GM13976 (cell line): ENCODE measurements at places on chromosomes 12 and 14.

DNA sequence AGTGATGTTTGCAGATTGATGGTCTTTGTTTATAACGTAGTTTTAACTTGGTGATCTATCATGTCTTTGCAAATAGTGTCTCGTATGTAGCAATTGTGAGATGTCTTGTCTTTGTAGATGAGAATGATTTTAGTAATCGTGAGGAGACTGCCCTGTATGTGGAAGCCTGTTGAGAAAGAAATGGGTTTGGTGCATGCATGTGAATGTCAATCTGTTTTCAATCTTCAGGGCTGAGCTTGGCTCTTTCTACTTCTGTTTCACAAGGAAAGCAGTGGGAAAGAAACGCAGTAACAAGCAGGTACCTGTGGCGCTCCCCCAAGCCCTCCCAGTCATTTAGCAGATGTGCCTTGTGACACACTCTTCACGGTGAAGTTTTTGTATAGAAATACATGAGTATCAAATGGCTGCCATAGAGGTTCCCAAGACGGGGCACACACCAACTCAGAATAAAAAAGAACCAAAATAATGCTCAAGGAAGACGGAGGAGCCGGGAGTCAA lies 342.8 kb upstream of the DDHD1 start:
- no peak for DNase-seq

GRCh38 chr12:71787580-71787979 lies 32.9 kb downstream of the RAB21 start:
- DNase-seq = no peak

DNA sequence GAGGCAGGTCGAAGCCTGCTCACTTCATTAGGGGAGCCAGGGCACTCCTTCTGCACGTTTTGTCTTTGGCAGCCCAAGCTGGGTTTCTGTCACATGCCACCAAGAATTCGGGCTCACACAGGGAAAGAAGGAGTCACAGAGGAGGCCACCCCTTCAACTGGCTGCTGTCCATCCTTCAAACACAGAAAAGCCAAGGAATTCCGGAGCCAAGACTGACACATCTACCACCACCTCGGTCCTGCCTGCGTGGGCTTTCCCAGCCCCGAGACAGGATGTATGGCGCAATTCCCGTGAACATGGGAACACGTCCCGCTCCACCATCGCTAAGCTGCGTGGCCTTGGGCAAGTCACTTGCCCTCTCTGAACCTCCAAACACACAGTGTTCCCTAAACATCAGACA lies 70.4 kb downstream of the NCOR2 start:
- no peak for DNase-seq

- DNase-seq = no peak
Measured at GRCh38 chr12:15721316-15722115, 67.7 kb downstream of the EPS8 start.

GRCh38 chr12:53052419-53053217 lies 2.8 kb downstream of the TNS2 start:
- DNase-seq = no peak

DNA sequence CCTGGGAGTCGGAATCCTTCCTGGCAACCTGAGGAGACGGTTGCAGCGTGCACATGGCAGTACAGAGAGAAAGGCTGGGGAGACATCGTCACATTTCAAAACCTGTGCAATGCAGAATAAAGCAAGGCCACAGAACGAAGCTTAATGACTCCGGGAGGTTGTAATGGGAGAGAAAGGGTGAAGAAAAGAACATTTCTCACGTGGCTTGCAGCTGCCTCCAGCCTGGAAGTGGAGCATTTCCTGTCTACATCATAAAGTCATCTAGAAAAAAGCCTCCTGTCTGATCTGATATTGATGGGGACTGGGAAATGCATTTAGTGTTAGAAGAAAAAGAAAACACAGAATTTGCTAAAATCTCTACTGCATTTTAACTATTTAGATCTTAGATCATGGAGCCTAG lies 209.3 kb downstream of the TMEM132C start:
- DNase-seq = no peak

DNA sequence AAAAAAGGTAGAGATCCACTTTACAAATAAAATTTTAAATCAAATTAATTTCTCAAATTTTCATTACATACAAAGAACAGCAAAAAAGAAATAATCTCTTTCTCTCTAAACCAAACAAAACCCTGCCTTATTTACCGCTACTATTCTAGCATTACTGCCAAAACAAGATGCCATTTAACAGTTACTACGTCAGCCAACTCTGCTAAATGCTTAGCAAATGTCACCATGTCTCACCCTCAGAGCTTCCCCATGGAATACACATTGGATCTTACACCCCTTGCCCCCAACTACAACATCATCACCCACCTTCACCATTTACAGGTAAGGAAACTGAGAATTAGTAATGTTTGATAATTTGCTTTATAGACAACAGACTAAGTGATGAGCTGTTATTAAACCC lies 23.0 kb upstream of the NR2C1 start:
- no peak for DNase-seq

DNA sequence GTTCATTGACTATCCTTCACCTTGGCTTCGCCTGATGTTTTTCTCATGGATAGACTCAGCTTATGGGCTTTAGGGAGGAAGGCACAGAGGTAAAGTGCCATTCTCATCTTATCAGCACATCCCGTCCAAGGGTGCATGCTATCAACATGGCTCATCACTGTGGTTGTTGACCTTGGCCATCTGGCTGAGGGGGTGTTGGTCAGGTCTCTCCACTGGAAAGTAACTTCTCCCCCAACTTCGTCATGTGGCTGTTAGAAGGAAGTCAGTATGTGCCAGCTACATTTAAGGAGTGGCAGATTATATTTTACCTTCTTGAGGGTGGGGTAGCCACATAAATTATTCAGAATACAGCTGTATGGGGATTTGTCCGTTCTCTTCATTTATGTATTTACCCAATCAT lies 68.9 kb downstream of the EML1 start:
- DNase-seq = no peak

GRCh38 chr12:4107436-4107878 lies 166.1 kb upstream of the CCND2 start:
- DNase-seq = peak; percentile 83

- DNase-seq = no peak
Measured at GRCh38 chr12:97568336-97569180, 106.0 kb downstream of the RMST start.

DNA sequence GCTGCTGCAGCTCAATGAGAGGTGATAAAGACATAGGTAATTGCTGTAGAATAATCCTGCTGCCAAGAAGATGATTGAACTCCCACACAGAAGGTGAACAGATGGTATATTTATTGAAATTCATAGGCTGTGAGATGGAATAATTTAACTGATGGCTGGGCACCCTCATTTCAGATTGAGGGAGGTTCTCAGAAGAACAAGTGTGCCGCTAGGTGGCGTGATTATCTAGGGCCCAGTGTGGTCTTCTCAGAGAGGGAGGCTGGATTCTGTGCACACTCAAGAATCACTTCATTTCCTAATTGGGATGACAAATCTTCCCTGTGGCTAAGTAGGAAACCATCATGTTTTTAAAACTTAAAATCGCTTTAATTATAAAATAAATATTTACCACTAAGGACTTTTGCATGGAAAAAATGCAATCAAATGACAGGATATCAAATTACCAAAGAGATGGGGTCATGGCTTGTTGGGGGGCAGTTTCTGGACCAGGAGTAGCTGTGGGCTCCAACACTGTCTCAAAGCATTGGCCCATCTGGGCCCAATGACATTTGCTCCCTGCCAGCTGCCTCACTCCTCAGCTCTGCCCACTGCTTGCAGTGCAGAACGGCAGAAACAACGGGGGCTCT lies 132.3 kb downstream of the SNAPC1 start:
- peak; percentile 57 for DNase-seq

- DNase-seq = peak; percentile 77
Measured at GRCh38 chr14:51776102-51776894, 84.1 kb upstream of the GNG2 start.

DNA sequence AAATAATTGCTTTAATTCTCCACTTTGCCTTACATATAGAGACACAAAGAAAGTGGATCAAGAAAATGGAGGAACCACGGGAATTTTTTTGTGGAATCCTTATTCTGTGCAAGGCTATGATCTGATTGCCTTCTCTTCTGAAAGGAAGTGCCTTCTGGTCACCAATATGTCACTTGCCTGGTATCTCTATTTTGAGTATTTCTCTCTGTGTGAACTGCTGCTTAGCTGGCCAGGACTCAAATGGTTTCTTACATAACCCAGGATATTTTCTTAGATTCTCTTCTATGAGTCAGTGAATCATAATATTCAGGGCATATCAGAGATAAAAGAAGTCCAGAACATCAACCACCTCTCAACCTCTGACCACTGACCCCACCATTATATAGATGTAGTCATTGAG lies 156.1 kb downstream of the DIO2 start:
- no peak for DNase-seq

- DNase-seq = no peak
Measured at GRCh38 chr12:30155001-30155730, 371.4 kb upstream of the TMTC1 start.

GRCh38 chr12:127398016-127398710 lies 868.8 kb upstream of the TMEM132C start:
- no peak for DNase-seq

DNA sequence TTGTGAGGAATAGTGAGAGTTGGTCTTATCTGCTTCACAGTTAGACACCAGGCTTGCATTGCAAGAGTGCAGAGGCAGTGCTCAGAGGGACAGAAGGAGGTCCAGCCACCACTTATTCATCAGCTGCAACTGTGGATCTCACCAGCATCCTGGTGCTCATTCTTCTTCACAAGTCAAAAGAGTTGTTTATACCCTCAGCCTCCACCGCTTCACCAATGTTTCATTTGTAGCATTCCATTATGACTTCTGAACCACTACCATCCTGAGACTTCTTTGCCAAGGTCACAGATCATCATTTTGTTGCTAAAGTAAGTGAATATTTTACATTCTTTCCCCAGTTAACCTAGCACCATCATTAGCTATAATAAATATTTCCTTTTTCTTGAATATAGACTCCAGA lies 230.5 kb upstream of the KITLG start:
- DNase-seq = no peak

DNA sequence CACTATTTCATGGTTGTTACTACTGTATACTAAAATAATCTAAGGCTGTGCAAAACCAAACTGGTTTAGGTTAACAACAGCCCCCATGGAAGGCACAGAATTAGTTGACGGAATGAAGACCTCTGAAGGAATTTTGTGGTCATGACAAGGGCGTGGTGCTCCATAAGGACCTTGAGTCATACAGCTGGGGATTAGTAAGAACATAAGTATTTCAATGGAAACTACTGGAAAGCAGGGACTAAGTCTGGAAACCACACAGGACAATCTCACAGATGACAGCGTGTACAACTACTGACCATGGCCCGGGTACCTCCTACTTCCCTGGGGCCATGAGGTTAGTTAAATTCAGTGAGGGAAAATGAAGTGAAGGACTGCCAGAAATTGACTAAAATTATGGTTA lies 98.5 kb upstream of the PLEKHA5 start:
- no peak for DNase-seq

- DNase-seq = no peak
Measured at GRCh38 chr12:130714091-130714590, 2.0 kb downstream of the RIMBP2 start.

DNA sequence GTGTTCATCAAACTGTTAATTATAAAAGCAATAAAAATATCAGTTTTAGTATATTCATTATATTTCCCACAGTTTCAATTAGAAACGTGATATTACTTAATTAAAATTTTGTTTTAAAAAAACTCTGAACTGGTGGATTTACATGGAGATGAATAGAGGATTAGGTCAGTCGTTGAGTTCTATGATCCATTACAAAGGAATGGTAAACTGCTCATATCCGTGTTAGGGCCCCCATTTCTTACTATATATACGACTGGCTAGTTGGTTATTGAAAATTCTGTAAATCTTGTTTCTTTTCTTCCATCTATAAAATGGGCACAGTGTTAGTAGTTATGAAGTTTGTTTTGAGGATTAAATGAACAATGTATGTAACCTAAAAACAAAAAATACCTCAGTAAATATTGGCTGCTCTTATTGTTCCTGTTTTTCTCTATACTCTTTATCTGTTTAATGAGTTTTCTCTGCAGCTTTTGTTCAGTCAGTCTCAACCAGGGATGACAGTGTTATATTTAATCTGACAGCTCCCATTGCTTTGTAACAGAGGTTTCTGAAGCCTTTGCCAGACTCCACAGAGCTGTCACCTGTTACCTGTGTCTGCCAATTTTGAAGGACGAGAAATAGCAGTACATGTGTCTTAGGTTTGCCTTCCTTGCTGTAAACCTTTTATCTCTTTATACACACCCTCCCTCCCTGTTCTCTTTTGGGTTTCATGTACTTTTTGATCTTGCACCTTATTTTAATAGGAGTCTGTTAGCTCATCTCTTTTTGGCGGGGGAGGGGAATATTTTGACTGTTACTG lies 41.5 kb downstream of the FRS2 start:
- DNase-seq = no peak

DNA sequence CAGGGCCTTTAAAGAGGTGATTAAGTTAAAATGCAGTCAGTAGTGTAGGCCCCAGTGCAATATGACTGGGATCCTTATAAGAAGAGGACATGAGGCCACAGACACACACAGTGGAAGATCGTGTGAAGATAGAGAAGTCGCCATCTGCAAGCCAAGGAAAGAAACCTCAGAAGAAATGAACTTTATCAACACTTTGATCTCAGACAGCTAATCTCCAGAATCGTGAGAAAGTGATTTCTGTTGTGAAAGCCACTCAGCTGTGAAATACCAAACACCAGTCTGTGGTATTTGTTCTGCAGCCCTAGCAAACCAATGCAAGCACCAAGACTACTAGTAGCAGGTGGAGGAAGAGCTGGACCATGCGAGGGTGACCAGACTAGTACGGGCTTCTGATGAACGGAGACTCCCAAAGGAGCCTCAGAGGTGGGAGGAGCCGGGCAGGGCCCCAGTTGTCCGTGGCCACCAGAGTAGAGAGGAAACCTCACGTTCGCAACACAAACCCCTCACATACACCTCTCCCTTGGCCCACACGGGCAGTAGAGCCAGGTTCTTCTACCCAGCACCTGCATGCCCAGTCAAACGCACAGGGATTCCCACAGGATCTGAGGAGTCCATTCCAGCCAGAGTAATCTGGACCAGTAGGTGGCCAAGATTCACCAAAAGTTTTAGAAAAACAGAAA lies 243.0 kb downstream of the TTC8 start:
- DNase-seq = no peak
